ENCODE measurements at places on chromosomes 7 and 10. TPM values are rescaled to one million over a fixed set of nuclear protein-coding genes. Genes with fewer than 3 reads are reported as not detected.
A peak's percentile ranks its signal among the peaks of the same experiment; 100 is the strongest.

DNA sequence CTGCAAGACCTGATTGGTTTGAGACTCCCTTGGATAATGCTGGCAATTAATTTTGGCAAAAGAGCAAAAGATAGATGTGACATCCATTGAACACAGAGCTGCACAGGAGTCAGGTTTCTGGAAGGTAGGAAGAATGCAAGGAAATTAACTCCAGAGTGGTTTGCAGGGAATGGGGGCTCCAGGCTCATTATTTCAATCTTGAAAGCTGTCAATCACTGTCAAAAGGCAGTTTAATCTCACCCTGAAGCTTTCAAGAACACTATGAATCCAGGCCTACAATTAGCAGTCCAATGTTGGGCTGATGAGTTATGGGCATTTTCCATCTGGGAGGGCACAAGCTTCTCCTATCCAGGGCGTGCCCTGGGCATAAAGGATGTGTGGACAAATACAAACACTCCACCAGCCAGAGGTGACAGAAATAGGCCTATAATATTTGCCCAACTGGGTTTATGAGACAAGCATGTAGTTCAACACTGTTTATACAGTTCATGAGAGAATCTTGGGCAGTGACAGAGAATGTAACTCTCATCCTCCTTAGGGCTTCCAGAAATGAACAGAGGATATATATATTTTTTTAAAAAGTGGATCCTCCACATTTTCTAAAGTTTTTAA is 80.5 kb downstream of the KCNMA1 start:
- DNase-seq, result no peak

GRCh38 chr10:53808677-53809372 is 992.2 kb downstream of the PCDH15 start:
- peak; percentile 9 for DNase-seq

DNA sequence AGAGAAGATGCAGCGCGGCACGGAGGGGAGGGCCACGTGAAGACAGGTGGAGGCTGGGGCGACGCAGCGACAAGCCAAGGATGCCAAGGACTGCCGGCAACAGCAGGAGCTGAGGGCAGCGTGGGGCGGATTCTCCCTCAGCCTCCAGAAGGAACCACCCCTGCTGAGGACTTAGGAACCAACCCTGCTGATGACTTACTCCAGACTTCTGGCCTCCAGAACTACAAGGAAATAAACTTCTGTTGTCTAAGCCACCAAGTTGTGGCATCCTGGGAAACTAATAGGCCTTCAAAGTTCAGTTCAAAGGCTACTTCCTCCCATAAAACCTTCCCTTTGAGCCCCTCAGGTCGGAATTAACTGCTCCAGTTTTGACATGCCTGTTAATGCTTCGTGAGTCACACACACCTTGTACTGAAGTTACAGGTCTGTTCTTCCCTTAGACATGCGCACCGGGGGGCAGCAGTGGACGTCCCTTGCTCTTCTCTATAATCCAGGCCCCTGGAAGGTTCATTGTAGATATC is 88.4 kb upstream of the RHEB start:
- DNase-seq, result peak; percentile 50

DNA sequence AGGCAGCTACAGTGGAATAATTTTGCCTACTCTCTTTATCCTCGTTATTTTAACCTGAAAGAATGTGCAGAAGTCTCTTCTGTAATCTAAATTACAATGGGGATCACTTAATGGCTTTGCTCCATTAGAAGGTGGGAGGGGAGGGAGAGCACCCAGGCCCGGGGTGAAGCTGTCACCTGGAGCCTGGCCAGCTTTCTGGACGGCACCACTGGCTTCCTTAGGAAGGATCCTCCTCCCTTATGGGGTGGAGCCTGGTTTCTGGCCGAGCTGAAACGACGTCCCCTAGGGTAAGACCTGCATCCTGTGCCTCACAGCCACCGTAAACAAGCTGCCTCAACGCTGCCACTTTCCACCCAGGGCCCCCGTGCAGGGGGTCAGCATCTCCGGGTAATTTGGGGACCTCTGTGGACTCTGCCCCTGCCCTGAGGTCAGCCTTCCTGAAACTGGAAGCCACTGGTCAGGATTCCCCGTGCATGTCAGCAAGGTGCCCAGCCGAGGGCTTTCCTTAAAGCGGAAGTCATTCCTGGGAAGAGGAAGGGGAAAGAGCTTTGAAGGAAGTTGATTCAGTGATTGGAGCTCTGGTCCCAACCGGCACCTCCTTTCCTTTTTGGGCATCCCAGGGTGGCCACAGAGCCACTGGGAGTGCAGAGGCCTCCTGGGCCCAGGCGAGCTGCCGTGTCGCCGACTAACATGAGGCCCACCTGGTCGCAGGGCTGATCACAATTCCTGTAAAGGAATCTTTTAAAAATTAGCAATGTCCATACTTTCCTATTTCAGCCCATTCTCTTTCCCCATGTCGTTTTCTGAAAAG is 569.1 kb downstream of the DNAJB6 start:
- no peak for DNase-seq

DNA sequence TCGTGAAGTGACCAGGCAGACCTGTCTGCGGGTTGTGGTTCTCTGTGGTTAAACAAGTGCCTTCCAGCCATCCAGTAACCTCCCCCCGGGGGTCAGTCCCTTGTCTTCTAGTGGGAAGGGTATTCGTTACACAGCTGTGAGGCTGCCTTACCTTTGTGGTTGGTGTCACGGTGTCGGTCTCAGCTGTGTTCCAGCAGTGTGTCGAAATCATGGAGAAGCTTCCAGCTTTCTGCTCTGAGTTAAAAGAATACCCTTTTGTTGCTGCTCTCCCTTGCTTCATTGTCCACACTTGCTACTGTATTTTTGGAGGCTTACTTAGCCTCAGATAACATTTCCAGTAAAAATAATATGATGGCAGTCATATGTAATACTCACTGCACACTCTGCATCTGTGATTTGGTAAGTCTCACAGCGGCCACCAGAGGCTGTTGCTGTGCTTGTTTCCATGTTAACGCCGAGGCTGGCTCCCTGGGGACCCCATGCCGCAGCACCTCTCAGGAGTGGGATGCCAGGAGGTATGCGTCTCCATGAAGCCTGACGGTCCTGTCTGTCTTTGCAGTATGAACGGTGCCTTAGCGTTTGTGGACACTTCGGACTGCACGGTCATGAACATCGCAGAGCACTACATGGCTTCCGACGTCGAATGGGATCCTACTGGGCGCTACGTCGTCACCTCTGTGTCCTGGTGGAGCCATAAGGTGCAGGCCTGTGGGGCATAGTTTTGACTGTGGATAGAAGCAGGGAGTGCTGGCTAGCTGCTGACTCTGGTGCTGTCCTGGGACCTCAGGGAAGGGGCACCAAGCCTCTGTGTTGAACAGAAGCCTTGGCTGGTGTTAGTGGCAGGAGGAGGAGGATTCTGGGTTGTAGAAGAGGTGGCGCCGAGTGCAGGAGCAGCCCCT is 20.5 kb downstream of the EIF3B start:
- no peak for DNase-seq

TCAF2 gene
- total RNA-seq, result 0.89 TPM

- no peak for DNase-seq
These were observed 1.5 kb downstream of the NOC3L start for GRCh38 chr10:94361171-94361794.

GIMAP1 gene
- 1.1 TPM for total RNA-seq

DNA sequence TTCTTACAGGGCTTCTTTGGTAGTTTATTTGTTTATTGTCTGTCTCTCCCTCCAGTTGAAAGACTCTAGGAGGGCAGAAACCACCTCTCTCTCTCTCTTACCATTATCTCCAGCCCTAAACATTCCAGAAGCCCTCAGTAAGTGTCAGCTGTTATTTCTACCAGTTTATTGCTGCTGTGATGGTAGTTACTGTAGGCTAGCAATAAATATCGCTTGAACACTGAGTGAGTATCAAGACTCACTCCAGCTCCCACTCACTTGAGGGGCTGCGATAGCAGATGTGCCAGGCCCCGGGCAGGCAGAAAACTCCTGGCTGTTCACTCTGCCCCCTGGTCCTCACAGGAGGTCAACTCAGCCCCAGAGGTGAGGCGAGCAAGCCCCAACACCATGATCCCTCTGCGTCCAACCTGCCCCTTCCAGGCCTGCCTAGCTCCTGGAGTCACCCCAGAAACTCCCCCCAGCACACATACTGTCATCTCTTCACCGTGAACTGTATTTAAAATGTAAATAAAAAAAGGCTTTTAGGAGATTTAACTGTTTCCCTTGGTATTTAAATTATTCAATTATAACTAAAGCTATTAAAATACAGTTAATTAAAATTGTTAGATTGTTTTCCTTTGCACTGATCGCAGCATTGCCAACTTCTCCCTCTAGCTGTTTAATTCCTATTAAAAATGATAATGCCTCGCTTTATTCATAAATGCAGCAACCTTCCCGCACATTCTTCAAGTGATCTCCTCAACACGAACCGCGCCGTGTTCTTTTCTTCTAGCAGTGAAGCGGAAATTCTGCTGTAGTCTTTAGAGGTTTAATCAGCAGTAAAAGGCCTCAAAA is 321.1 kb upstream of the ZMIZ1 start:
- no peak for DNase-seq

DNA sequence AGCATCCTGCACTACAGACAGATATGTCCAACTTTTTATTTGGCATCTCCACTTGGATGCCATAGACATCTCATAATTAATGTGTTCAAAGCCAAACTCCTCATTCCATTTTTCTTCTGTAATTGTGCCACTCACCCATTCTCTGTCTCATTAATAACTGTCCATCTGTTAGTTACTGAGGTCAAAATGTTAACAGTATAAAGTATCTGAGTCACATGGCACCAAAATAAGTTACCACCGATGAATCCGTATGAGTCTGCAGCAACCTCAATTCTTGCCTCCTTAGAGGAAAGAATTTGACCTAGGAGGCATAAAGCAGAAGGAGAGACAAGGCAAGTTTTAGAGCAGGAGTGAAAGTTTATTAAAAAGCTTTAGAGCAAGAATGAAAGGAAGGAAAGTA is 16.5 kb upstream of the NT5C3A start:
- DNase-seq, result no peak

GRCh38 chr10:72204724-72205123 is 11.1 kb upstream of the ANAPC16 start:
- no peak for DNase-seq

- no peak for DNase-seq
These were observed 179.0 kb upstream of the DKK1 start for GRCh38 chr10:52135101-52135500.

BAIAP2L1 gene
- total RNA-seq, result 67.2 TPM

- no peak for DNase-seq
These were observed 117.9 kb upstream of the COL1A2 start for GRCh38 chr7:94276795-94277194.
